ENCODE measurements at places on chromosomes 2 and 18.

DNA sequence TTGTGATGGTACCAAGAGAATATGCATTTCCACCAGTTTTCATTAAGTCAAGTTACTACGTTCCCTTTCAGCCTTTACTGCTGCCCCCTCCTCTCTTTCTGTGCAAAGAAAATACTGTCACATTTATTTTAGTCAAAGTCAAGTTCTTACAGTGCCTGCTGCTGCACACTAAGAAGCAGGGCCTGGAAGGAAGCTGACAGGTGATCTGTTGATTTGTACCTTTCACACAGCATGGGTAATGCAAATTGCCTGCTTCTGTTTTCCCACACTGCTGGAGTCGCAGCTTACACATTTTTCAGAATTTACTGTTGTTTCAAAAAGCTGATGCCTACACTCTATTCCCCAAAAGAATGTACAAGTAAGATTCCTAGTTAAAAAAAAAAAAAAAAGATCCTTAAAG, 48.7 kb upstream of the CD226 start:
- DNase-seq = no peak

GRCh38 chr18:58842978-58843687, 21.5 kb upstream of the ZNF532 start:
- DNase-seq = no peak

DNA sequence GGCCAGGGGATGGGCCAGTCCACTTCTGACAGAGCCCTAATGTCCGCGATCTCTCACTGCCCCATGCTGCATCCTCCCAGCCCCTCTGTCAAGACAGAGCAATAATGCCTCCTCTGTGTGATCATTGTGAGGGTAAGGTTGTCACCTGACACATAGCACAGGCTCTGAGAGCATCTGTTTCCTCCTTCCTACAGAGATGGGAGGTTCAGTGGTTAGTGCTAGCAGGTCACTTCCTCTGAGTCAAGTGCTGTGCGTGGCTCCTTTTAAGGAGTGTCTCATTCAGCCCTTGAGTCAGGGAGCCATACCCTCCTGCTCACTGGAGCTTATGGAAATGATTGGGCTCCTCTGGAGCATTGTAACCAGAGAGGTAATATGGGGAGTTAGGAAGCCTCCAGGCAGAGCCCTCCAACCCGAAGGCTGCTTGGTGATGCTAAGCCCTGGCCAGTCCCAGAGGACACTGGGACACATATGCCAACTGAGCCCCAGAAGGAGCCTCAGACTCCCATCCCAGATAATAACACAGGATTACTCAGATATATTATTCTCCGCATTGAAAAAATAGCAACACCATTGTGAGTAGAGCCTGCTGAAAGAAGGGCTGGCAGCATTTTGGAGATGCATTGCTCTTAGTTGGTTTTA, 189.0 kb downstream of the GALNT1 start:
- DNase-seq = peak; percentile 45

GRCh38 chr2:15388406-15389325, 172.5 kb downstream of the NBAS start:
- DNase-seq = no peak

- no peak for DNase-seq
Observed at GRCh38 chr2:140972724-140973123, 1158.1 kb downstream of the LRP1B start.

- no peak for DNase-seq
Observed at GRCh38 chr2:32384529-32384928, 27.7 kb downstream of the BIRC6 start.

GRCh38 chr18:48136051-48136826, 205.8 kb upstream of the SMAD2 start:
- DNase-seq = no peak

DNA sequence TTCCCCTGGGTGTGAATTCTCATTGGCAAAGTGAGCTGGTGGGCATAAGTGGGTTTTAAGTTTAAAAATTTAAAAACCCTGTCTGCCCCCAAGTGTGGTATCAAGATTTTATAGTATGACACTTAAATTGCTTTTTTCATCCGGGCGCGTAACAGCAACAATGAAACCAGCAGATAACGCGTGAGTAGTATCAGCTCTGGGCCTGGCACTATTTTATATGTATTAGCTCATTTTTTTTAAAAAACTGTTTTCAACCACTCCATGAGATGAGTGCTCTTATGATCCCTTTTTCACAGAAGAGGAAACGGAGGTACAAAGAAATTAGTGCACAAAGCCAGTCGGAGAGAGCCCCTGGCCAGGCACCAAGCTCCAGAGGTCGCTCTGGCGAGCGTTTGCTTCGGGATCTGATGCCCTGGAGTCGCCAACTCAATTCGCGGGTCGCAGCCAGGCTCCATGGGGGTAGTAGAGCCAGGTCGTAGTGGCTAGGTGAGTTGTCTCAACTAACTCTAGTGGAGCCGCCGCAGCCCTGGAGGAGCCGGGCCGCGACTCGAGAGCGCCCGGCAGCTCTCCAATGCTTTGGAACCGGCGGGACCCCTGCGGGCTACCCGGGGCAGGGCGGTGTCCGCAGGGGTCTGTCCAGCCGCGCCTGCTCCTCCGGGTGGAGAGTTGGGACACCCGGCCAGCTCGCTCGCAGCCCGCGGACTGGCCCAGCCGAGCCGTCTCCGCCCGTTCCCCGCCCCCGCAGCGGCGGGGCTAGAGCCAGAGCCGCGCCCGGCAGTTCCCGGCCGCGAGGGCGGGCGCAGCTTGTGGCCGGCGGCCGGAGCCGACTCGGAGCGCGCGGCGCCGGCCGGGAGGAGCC, at the start of gene IL1R1:
Gene IL1R1, plus strand, starts transcription at position 777 of the 859 bp plus-strand sequence. CDS start 14,979 bp downstream, outside the sequence.
- no peak for DNase-seq

- DNase-seq = peak; percentile 21
Observed at GRCh38 chr2:168757223-168757622, 45.2 kb upstream of the NOSTRIN start.

DNA sequence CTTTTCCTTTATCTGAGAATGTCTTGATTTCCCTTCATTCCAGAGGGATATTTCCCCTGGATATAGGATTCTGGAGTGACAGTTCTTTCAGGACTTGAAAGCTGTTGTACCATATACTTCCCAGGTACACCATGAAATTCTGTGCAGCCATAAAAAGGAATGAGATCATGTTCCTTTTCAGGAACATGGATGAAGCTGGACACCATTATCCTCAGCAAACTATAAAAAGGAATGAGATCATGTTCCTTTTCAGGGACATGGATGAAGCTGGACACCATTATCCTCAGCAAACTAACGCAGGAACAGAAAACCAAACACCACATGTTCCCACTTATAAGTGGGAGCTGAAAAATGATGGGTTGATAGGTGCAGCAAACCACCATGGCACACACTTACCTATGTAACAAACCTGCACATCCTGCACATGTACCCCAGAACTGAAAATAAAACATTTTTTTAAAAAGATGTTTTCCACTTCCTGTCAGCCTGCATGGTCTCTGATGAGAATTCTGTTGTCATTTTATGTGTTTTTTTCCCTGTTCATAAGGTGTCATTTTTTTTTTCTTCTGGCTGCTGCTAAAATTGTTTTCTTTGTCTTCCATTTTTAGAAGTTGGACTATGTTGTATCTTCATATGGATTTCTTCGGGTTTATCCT, 133.3 kb downstream of the DNAH6 start:
- no peak for DNase-seq

GRCh38 chr18:58161659-58162058, 117.6 kb downstream of the NEDD4L start:
- DNase-seq = no peak

- no peak for DNase-seq
Observed at GRCh38 chr2:238899386-238899785, 51.5 kb downstream of the TWIST2 start.

DNA sequence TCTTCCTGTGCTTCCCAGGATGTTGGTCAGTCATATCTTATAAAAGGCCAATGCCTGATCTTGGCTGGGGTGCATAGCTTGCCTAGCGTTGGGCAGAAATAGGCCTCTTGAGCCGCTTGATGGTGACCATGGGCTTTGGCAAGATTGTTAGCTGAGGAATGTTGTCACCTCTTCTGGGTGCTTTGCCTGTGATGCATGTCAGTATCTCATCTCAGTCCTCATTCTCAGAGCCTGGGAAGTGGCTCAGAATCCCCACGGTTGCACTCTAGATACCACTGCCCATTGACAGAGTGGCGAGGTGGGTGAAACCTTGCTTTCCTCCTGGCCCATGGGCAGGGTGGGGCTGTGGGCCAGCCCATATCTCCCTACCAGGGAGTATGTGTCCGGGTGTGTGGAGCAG, 79.2 kb upstream of the MGAT5 start:
- DNase-seq = no peak

DNA sequence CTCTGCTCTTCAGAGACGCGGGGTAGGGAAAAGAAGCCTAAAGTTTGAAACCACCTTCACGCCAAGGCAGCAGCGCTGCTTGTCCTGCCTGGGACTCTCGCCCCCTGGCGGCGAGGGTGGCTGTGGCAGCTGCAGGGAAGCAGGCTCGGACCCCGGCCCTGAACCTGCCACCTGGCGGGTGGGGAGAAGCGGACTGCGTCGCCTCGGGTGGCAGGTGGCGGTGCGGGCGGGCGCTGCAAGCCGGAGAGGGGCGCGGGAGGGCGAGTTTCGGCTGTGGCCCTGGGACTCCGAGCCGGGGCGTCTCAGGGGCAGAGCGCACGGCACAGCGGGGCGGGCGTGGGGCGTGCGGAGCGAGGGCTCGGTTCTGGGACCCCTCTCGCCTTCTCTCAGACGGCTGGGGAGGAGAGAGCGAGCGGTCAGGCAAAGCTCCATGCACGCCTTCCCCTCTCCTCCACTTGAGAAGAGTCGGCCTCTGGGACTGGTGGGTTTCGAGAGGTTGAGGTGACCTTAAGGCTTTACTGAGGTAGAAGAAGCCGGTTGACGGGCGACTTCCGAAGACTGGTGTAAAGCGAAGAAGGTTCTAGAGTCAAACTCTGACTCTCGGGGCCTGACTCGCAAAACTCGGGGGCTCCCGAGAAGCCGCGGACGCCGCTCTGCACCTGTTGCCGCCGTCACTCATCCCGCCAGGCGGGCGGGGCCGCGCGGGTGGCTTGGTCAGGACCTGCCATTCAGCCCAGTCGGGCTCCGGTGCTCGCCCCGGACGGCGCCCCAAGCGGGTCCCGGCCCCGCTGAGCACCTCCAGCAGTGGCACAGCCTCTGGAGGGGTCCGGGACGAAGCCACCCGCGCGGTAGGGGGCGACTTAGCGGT, 1.1 kb upstream of the BOLL start:
- DNase-seq = peak; percentile 69

GRCh38 chr2:98607741-98608115, 584 bp downstream of the COA5 start:
- no peak for DNase-seq

Data from GM12865 (cell line).